ENCODE measurements at places on chromosomes 11 and 22.

DNA sequence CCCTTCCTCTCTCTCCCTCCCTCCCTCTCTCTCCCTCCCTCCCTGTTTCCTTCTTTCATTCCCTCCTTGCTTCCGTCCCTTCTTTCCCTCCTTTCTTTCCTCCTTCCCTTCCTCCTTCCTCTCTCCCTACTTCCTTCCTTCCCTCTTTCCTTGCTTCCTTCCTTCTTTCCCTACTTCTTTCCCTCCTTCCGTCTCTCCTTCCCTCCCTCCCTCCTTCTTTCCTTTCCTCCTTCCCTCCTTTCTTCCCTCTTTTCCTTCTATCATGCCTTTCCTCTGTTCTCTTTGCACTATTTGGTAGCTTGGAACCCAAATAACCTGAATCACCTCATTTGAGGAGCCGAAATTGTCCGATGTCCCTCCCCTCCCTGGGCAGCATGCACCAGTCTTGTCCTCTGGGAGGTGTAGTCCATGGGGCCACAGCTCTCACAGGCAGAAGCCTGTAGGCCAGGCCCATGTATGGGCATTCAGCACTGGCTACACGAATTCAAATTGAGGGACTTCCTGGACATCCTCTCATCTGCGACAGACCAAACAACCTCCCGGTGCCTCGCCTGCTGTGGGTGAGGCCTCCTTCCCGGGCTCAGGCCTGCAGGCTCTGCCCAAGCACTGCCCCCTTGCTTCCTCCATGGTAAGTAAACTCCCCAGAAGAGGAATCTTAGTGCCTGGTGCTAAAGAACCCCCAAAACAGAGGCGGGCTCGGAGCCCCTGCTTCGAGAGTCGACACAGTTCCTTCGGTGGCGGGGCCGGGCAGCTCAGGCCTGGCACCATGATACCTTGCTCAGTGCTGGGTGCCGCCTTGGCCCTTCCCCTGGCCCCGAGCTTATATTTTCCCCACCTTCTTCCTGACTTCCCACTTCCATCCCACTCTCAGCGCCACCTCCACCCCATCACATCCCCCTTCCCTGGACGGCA is 454.1 kb upstream of the CADM1 start:
- DNase-seq = no peak

DNA sequence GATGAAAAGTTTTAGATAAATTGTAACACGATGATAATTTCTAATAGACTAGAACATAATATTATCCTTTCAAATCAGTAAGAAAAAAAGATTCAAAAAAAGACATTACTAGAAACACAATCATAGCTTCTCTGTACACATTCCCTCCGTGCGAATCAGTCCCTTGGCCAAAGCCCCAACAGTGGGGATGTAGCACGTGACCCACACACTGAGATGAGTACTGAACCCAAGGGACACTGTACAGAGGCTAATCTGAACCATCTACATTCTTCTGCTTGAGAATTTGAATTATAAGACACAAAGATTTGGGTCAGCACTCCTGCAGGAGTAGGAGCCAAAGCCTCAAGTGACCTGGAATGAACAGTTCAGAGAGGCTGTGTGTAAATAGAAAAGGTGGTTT is 353.7 kb downstream of the INSC start:
- peak; percentile 1 for DNase-seq

GRCh38 chr11:67667490-67668191 is 6.8 kb downstream of the ALDH3B2 start:
- DNase-seq = no peak

GRCh38 chr11:132106096-132106982 is 735.9 kb downstream of the NTM start:
- DNase-seq = no peak

GRCh38 chr11:118900535-118901384 is 17.1 kb downstream of the CXCR5 start:
- no peak for DNase-seq

GRCh38 chr11:129282634-129283033 is 90.5 kb upstream of the ARHGAP32 start:
- no peak for DNase-seq

DNA sequence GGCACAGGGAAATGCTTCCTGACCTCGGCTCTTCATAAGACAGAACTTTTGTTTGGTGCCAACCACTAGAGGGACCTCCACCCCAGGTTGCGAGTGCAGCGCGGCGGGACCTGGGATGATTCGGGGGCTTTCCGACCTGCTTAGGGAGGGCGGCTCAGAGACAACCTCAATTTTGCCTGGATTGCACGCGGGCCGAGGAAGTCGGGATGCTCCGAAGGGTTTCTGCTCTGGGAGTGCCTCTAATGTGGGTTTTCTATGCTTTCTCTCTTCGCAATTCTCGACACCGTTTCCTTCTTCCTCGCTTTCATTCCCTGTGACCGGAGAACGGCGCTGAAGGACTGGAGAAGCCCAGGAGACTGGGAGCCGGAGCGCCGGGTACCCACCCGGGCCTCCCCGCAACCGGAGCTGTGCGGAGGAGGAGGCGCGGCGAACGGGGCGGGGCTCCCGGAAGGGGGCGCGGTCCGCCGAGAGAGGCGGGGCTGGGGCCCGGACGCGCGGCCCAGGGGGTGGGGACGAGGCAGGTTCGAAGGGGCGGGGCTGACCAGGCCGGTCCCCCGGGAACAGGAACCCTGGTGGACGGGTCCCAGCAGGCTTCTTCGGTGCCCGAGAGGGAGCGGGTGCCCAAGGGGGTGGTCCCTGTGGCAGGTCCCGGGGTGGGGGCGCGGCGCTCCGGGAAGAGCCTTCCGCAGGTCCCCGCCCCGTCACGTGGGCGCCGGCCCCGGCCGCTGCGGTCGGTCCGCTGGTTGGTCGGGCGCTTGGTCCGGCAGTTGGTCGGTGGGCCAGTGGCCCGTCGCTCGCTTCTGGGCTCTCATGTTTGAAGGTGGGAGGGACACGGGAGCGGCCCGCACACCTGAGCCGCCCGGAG is at the start of gene PPFIBP2:
Gene PPFIBP2, plus strand, starts transcription at position 766 of the 865 bp plus-strand sequence. CDS start 35,477 bp downstream, outside the sequence.
- DNase-seq = peak; percentile 74

DNA sequence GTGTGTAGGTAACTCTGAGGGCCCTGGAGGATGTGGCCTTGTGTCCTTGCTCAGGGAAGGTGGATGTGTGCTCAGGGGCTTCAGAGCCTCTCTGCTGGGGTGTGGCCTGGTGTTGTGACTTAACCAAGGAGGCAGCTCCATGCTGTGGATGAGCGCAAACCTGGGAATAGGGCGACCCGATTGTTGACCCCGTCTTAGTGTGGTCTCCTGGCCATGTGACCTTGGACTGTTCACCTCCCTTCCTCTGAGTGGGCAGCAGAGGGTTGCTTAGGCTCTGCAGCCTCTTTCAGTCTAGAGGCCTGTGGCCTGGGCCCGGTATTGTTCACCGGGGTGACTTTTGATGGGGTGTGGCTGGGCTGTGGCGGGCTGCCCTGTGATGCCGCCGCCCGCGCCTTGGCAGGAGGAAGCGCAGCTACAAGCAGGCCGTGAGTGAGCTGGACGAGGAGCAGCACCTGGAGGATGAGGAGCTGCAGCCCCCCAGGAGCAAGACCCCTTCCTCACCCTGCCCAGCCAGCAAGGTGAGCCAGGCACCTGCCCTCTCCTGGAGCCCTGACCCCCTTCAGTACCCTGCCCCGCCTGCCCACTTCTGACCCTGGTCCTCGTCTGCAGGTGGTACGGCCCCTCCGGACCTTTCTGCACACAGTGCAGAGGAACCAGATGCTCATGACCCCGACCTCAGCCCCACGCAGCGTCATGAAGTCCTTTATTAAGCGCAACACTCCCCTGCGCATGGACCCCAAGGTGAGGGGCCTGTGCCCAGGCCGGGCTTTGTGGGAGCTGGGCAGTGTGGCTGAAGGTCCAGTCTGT is 16.7 kb downstream of the INCENP start:
- no peak for DNase-seq

GRCh38 chr11:76786441-76787014 is 3.4 kb downstream of the TSKU start:
- DNase-seq = no peak

GRCh38 chr11:27524155-27524554 is 17.6 kb upstream of the LIN7C start:
- DNase-seq = peak; percentile 36

- no peak for DNase-seq
Observed at GRCh38 chr11:120331301-120331996, 4.8 kb upstream of the ARHGEF12 start.

GRCh38 chr22:44569561-44569991 is 71.5 kb upstream of the RTL6 start:
- no peak for DNase-seq

DNA sequence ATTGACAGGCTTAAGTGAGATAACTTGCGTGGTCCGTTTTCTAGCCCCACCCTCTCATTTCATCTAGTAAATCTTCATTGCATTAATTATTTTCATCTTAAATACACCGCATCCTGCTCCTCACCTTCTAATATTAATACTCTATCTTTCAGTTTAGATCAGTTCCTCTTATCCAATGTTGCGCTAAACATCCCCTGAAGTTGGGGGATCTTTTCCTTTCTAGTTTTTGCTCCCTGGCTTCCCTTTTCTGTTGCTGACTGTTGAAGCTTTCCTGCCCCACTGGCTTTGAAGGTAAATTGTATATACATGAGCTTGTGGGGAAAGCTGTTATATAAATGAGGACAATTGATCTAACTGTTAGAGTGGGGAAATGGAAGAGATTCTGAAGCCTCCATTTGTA is 7.2 kb downstream of the CAT start:
- DNase-seq = no peak

GRCh38 chr22:39994566-39995392 is at the start of gene FAM83F:
TSS of gene FAM83F (plus strand) at chr22:39994954. CDS start at chr22:39995043, 89 bp downstream.
- no peak for DNase-seq

- peak; percentile 77 for DNase-seq
Observed at GRCh38 chr11:65572356-65573051, at the start of gene FAM89B. TSS of gene FAM89B (plus strand) at chr11:65572538. CDS start at chr11:65572670, 132 bp downstream.

GRCh38 chr11:119218141-119218878 is 12.2 kb downstream of the CBL start:
- peak; percentile 62 for DNase-seq

- peak; percentile 22 for DNase-seq
Observed at GRCh38 chr11:115197433-115197832, 306.8 kb downstream of the CADM1 start.

- no peak for DNase-seq
Observed at GRCh38 chr11:133559382-133559781, 27.1 kb upstream of the OPCML start.

GRCh38 chr11:132094598-132094997 is 724.2 kb downstream of the NTM start:
- DNase-seq = no peak

- no peak for DNase-seq
Observed at GRCh38 chr11:133339495-133340140, 192.7 kb downstream of the OPCML start.

DNA sequence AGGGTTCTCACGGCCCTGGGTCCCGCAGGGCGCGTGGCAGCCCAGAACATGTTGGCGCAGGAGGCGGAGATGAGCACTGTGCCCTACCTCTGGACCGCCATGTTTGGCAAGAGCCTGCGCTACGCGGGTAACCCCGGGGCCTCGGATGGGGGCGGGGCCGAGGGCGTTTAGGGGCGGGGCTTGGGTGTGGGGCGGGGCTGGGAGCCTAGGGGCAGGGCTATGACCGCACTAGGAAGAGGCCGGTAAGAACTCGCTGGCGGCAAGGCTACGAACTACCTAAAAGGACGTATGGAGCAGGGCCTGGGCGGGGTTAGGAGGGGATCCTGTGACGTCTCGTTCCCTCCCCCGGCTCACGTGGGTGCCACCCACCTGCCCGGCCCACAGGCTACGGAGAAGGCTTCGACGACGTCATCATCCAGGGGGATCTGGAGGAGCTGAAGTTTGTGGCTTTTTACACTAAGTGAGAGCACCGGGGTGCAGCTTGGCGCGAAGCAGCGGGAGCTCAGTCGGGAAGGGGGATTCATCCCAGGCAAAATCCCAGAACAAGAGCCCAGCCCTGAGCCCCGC is 2.8 kb upstream of the LZTR1 start:
- peak; percentile 64 for DNase-seq

DNA sequence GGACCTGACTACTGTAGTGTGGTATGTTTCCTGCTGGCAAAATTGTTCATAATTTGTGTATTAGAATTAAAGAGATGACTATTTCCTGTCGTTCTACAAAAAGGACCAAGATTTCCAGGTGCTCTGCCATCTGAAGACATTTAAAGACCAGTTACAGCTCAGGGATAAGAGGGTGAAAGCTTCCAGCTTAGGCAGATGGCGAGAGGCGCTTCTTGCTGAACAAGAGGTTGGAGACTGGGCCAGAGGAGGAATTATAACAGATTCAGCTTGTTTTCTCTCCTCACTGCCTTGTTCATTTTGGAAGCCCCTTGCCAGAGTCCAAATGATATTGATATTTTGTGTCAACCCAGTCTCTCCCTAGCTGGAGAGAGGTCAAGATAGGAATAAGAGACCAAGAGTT is 23.1 kb upstream of the NNMT start:
- DNase-seq = no peak

- no peak for DNase-seq
Observed at GRCh38 chr11:62370743-62371440, 33.6 kb downstream of the ASRGL1 start.

DNA sequence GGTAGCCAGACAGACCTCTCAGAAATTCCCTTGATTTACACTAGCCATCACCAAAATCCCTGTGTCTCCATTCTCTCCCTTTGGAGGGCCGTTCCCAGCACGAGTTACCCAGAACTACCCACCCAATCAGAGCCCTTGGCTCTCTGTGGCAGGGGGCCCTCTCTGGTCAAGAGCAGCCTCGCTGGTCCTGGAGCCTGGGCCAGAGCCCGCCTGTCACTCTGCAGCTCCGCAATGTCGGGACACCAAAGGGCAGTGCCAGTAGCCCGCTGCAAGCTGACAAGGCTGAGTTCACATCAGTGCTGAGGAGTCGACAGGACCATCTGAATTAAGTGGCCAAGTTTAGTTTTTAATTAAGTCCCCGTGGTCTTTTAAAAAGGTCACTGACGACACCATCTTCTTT is 241.6 kb downstream of the ST3GAL4 start:
- no peak for DNase-seq

DNA sequence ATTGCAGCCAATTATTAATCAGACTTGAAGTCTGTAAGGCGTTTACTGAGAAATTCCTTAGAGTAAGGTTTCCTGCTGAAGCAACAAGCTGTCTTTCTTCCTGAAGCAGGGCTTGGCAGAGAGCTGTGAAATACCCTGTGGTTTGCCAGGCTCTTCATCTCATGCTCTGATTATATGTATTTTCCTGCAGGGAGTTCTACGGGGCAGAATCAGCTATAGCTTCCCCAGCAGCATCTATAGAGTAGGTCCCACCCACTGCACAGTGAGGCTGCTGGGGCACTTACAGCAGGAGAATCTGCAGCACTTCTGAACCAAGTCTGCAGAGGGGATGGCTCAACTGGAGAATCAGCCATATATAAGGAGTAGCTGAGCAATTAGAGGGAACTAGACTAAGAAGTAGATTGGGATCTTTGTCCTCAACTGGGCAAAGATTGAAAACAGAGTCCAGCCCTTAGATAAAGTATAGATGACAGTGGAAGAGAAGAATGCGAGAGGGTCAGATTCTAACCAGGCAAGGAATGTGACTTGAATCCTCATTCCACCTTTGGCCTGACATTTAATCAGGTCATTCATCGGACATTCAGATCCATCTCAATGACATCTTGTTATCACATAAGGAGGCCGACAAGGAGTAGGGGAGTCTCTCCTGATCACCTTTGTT is 37.6 kb downstream of the CNTF start:
- DNase-seq = no peak

All from Caki2 (cell line).